ENCODE measurements at places on chromosomes 1 and 21.

DNA sequence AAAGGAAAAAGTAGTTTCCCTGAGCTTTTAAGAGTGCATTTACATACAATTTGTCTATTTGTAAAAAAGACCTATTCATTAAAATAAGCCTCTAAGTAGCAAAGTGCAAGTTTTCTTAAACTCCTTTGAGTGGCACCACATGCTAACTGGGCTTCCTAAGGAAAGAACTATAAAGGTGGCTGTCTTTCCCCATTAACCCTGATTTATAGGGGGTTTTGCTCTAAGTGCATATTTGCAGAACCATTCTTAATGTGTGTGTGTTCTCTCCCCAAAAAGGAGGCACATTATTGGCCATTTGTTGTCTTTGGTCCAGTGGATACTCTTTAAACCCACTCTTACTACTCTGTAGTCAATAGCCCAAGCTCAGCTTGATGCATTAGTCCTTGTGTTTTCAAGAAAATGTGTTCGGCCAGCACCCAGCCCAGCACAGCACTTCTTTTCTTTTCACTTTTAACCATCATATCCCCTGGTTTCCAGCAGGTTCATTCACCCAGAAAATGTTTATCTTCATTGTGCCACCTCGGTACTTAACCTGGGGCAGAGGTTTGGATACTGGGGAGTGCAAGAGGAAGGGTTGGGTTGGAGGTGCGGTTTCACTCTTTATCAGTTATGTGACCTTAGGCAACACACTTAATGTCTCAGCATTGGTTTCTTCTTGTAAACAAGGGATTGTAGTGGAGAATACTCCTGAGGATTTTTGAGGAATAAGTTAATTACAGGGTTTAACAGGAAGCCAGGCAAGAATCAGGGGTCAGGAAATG lies 161.9 kb upstream of the UBE2U start:
- no peak for DNase-seq

GRCh38 chr1:61050541-61051442 lies 31.6 kb upstream of the NFIA start:
- no peak for DNase-seq

DNA sequence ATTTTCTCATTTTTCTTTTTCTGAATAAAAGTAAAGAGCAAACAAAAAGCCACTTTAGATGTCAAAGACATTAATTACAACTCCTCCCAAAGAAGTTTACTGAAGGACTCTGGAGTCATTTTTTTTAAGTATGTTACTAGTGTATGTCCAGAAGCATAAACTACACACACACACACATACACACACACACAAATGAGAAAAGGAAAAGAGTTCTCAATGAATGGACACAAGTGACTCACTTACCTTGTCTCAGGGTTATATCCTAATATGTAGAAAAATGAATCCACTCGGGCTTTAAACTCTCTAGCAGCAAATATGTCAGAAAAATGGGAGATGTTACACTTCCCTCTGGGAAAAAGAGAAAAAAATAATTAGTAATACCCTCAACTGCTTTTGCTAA lies 223.1 kb downstream of the SLC45A1 start:
- DNase-seq = no peak

- no peak for DNase-seq
Observed at GRCh38 chr1:37448691-37449417, 25.5 kb upstream of the ZC3H12A start.

DNA sequence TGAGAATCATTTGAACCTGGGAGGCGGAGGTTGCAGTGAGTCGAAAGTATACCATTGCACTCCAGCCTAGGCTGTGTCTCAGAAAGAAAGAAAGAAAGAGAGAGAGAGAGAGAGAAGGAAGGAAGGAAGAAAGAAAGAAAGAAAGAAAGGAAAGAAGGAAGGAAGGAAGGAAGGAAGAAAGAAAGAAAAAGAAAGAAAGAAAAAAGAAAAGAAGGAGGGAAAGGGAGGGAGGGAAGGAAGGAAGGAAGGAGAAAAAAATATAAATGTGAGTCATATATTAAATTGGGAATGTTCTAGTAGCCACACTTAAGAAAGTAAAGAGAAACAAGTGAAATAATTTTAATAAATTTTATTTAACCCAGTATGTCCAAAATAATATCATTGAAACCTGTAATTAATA lies 16.7 kb upstream of the CITED4 start:
- DNase-seq = no peak

Measured in activated T-cell treated with anti-CD3 and anti-CD28 coated beads, Interleukin-2, amount 50 U/mL, for 1 hour (primary cell).